Astrocyte of the spinal cord (primary cell): ENCODE measurements at places on chromosomes 16 and 17.
A peak's percentile ranks its signal among the peaks of the same experiment; 100 is the strongest.

- DNase-seq, result peak; percentile 39
These were observed 628 bp upstream of the BLMH start for GRCh38 chr17:30292286-30292858.

- no peak for DNase-seq
These were observed 56.7 kb upstream of the NOG start for GRCh38 chr17:56536766-56537165.

DNA sequence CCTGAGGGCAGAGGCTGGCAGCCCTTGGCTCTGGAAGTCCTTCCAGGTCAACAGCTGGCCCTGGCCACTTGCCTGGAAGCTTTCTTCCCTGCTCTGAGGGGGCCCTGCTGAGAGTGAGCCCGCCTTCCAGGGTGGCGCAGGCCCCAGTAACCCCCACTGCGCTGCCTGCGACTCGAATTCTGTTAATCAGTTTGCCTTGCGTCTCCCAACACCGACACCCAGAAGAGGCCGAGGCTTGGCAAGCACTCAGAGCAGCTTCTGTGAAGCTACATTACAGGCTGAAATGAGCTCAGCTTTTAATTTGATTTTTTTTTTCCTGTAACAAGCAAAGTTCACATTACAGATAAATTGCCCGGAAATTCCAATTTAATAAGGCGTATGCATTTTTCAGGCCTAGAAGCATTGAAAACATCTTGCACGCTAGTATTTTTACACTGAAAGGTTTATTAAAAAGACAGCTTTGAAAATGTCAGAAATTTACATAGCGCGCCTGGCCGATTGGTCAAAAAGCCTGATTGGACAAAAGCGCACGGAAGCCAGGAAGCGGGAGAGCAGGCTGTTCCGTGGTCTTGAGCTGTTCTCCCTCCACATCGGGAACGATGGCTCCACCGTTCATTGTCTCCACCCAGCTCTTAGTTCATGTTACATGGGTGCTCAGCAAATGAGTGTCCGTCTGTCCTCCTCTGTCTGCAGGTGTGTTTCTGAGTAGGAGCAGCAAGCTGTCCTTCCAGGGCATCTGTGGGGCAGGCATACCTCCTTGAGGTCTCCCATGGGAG lies 65.5 kb upstream of the HSBP1 start:
- DNase-seq, result no peak

DNA sequence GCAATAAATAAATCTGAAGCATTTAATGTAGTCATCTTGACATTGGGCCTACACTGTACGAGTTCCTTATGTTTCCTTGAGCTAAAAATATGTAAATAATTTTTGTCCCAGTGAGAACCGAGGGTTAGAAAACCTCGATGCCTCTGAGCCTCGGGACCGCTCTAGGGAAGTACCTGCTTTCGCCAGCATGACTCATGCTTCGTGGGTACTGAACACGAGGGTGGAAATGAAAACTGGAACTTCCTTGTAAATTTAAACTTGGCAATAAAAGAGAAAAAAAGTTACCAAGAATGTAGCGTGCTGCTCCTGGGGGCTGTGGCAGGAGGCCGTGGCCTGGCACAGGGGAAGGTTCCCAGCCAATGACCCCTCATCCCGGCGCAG lies 74.1 kb downstream of the SOCS1 start:
- DNase-seq, result no peak

GRCh38 chr16:2816751-2817339 lies at the start of gene PRSS21:
Gene PRSS21, plus strand, starts transcription at chr16:2817237. Its CDS starts 32 bp downstream, at chr16:2817269.
- DNase-seq, result no peak
